HAP-1 (cell line): ENCODE measurements at places on chromosomes 7 and 10.

- DNase-seq: no peak
Observed at GRCh38 chr10:78535716-78536218, 502.1 kb downstream of the RPS24 start.

DNA sequence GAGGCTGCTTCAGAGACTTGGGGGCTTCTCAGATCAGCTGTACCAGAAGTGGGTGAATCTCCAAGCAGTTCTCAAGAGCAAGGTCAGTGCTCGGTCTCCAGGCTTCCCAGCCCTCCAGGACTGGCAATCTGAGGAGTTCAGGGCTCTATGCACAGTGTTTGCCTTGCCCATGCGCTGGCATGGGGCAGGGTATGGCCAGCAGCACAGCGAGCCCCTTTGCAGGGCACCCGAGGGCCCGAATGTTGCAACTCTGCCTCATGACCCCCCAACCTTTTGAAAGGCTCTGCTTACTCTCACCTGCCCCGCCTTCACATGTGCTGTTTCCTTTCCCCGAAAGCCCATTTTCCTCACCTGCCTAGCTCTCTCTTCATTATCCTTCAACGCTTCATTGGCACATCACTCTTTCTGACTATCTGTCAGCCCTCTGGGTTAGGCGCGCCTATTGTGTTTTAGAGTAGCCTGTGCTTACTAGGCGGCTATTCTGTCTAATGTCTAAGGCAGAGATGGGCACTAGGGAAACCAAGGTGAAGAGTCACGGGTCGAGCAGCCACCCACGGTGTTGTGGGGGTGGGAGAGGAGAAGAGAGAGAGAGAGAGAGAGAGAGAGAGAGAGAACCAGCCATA, 83.6 kb downstream of the WDFY4 start:
- DNase-seq: no peak

DNA sequence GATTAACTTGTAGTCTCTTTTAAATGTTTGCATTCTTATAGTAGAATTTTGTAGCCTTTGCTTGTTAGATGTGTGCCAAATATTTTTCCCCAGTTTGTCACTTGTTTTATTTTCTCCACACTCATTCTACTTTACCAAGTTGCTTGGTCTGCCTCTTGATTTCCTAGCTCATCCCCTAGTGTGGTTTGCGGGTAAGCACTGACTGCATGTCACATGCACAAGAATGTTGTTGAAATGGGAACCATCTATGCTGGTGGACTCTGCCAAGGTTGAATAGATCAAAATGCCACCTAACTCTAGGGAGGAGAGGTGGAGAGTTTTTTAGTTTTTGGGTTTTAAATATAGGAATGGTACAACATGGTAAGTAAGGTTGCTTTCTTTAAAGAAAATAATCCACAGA, 47.6 kb downstream of the FZD1 start:
- no peak for DNase-seq

DNA sequence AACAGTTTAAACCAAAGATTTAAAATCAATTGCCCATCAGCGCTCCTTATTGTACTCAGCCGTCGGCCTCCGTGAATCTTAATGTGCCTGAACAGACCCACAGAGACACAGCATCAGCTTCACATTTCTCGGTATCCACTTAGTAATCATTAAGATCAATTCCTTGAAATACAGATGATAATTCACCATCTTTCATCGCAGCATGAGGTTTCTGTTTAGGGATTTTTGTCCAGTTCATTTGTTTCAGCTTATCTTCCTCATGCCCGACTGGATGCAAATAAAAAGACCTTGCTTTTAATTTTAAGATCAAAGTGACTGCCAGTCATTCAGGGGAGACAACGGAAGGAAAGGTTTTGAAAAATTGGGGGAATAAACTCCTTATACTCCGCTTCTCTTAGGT, 207.8 kb downstream of the WDR37 start:
- DNase-seq: no peak

DNA sequence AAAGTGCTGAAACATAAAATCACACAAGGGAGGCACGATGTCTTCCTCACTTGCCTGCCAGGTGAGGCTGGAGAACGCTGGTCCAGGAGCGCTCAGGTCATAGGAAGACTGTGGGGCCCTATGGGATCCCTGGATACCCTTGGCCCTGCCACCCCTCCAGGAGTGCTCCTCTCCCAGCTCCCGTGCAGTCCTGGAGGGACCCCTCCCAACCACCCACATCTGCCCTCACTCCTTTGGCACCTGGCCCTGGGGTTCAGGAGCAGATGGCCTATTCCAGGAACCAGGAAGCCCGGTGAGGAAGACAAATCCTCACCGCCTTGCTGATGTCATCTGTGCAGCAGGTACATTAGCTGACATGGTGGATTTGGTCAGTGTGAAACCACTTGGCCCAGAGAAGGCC, 3.7 kb upstream of the CXCL12 start:
- DNase-seq: no peak

DNA sequence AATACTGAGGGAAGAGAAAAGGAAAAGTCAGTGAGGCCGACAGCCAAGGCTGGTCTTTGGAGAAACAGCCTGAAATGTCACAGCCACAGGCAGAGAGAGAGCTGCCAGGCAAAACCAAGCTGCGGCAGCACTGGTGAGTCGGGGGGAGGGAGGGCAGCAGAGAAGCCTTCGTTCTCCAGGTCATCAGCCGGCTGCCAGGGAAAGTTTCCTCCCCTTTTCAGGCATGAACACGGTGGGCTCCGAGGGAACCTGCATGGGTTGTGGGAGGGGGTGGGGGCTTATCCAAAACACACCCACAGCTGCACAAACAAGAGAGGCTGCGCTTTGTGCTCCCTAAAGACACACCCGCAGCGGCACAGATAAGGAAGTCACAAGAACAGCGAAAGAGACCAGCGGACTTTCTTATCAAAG, 62.3 kb upstream of the NKX6-2 start:
- no peak for DNase-seq

DNA sequence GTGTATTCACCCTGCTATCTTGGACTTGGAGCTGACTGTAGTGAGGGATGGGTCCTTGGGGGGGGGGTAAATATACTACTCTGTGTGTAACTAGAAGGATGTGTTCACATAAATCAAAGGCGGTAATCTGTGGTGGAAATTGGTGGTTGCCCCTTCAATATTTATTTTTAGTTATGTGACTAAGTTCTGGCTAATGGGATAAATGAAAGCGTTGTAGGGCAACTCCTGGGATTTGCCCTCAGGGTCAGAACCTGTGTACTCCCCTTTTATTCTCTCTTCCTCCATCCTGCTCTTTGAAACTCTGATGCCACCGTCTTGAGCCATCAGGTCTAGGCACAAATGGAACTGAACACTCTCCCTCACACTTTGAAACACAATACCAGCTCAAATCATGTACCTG, 24.3 kb upstream of the ST7 start:
- no peak for DNase-seq

GRCh38 chr7:111532625-111533024, 29.7 kb downstream of the IMMP2L start:
- no peak for DNase-seq

GRCh38 chr7:41003611-41003940, 699.3 kb downstream of the INHBA start:
- no peak for DNase-seq

- no peak for DNase-seq
Observed at GRCh38 chr7:148670374-148670773, 28.3 kb upstream of the CUL1 start.

GRCh38 chr10:6753644-6754043, 173.6 kb upstream of the PRKCQ start:
- no peak for DNase-seq

- DNase-seq: no peak
Observed at GRCh38 chr10:9858816-9859215, 1158.9 kb upstream of the CELF2 start.

DNA sequence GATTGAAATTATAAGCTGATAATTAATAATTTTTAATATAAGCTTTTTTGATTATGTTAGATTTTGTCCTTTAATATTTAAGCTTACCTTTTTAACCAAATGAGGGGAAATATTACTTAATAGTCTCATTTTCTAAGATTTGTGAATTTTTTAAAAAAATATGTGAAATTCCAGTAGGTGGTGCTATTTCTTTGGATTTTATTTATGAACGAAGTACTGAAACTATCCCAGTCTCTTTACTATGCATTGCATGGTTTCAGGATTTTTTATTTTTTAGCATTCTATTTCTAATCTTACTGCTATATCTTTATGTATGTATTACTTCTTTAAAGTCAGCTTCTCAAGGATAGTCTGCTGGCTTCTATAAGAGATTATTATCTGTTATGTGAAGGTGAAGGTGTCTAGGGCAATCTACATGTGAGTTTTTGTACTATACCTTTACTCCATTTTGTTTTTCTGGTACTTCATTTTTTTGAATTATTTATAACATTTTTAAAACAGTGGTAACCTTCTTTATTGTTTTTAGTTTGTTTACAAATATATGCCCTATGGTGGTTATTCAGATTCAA, 78.3 kb downstream of the ATRNL1 start:
- peak; percentile 43 for DNase-seq

DNA sequence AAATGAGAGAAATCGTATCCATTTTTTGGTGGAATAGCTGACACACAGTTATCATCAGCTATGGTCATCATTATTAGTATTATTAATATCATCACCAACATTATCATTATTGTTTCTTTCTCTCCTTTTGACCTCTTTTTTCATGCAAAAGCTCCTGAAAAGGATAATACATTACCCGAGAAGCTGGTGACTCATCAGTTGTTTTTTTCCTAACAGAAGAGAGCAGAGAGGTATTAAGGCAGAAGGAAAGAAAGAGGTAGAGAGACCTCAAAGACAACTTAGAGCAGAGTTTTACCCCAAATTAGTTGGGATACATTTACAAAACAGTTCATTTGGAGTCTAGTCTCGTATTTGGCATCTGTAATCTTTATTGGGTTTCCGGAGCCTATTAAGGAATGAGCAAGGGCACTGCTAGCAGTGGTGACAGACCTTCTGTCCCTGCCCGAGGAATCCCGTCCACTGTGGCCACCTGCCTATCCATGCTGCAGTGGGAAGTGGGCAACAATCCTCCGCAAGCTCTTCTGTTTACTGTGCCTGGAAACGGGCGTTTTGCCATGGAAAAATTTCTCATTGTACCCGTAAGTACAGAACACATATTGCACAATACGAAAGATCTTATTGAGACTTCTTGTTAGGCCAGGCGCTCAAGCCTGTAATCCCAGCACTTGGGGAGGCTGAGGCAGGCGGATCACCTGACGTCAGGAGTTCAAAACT, 170.0 kb upstream of the MKLN1 start:
- no peak for DNase-seq

- no peak for DNase-seq
Observed at GRCh38 chr7:82859106-82859850, 303.4 kb downstream of the PCLO start.

DNA sequence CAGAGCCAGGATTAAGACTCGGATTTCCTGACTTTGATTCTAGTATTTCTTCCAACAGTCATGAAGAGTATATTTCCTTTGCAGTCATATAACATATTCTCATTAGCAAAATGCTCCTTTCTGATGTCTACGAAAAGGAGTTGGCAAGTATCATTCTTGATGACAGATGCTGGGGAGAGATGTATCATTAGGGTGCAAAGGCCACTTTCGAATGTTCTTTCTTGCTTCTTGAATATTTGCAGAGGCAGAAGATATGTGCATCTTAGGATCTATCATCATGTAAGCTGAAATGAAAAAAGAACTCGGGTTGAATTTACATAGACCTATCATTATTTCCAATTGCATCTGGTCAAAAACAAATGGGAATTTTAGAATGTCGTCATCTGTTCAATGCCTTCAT, 294.4 kb downstream of the BAMBI start:
- DNase-seq: no peak

DNA sequence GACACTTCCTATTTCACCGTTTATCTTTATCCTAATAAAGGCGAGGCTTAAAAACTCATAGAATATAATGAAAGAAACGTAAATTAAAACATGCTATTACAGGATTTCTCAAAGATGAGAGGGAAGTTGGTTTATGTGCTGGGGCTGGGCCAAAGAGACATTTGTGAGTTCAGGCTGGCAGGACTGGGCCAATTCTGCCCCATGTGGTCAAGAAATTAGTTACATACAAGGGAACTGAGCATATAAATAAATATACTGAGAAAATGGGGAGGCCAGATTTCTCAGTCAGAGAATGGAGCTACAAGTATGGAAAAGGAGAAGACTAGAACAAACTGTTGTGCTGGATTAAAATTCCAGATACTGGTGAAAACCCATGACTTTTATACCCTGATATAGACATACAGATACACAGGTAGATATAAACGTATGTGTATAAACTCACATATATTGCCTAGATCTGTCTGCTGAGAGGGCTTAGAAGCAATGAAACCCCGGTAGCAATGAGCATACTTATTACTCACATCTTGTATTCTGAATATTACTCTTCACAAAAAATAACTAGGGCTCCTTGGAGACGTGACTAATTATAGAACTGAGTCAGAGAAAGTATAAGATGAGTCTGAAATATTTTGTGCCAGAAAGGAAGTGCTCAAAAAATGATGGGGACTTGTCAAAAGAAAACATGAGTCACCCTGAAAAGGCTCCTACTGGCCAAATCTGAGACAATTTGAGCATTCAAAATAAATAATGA, 155.7 kb upstream of the FGFR2 start:
- DNase-seq: peak; percentile 42

- no peak for DNase-seq
Observed at GRCh38 chr10:660413-660969, 29.0 kb downstream of the DIP2C start.

- DNase-seq: no peak
Observed at GRCh38 chr7:128000048-128000447, 31.2 kb downstream of the LRRC4 start.

GRCh38 chr10:17683541-17683940, 39.6 kb downstream of the STAM start:
- no peak for DNase-seq

DNA sequence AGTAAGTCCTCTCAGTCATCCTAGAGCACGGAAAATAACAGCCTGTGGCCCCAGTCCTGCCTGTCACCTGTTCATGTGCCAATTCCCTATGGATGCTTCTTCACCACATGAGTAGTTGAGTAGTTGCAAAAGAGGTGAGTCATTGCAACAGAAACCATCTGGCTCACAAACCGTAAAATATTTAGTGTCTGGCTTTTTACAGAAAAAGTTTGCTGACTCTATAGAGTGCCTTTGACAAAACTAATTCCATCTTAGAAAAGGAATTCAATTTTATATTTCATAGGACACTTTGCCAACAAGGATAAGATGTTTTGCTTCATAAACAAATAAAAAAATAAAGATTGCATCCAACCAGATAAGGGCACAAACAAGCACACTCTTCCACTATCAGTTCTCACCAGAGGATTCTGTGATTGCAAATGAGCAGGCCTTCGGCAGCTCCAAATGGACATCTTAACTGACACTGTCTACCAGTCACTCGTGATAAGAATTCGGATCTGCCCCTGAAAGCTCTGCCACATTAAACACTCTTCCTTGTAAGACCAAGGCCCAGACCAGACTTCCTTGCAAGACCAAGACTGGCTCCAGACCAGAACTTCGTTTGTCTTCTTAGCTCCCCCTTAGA, 242.7 kb upstream of the SEMA3C start:
- DNase-seq: no peak

DNA sequence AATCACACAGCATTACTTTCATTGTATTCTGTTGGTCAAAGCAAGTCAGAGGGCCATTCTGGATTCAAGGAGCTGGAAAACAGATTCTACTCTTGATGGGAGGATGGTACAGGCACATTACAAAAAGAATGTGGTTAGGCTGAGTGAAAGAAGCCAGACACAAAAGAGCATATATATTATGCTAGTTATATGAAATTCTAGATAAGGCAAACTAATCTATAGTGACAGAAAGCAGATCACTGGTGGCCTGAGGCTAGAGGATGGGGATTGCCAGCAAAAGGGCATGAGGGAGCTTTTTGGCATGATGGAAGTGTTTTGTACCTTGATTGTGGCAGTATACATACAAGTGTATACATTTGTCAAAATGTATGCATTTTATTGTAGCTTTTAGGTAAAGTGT, 96.8 kb downstream of the SPAG6 start:
- DNase-seq: no peak

GRCh38 chr10:123784646-123785045, 107.0 kb downstream of the CPXM2 start:
- DNase-seq: no peak
